NCI-H524 treated with DMSO at 0.1 percent for 48 hours (cell line): ENCODE measurements at places on chromosomes 2 and 18.

DNA sequence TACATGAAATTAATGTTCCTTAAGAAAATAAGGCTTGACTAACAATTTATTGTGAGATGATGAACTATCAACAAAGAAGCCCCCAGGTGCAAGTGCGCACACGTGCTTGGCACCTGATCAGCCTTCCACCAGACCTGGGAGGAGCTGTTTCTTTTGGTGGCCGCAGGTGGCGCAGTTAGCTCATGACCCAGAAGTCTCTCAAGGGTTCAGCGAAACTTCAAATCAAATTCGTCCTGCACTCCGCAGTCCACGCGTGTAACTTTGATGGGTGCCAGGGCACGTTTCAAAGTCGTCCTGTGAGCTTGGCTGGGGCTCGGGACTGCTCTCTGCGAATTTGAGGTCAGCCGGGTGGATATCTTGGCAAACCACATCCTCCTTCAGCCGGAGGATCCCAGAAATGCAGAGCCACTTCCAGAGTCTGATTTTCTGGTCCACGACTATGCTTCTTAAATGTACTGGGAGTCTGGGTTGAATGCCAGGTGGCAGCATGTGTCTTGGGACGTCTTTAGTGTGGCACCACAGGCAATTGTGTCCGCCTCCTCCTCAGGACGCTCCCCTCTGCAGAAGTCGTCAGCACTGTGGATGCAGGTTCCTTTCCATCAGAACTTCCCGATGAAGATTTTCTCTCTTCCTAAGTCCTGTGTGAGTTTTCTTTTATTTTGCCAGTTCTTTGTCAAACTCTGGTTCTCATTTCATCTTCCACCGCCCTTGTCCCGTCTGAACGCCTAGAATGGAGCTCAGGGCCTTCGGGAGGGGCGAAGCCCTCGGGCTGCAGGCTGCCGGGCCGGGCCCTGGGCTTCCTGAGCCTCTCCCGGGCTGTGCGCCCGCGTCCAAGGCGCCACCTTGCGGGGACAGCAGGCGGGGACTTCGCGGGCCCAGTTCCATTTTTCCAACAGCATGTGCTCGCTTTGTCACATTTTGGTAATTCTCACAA is 61.3 kb upstream of the RAPGEF4 start:
- DNase-seq = no peak

GRCh38 chr2:179344280-179344964 is 79.8 kb upstream of the SESTD1 start:
- DNase-seq = no peak

DNA sequence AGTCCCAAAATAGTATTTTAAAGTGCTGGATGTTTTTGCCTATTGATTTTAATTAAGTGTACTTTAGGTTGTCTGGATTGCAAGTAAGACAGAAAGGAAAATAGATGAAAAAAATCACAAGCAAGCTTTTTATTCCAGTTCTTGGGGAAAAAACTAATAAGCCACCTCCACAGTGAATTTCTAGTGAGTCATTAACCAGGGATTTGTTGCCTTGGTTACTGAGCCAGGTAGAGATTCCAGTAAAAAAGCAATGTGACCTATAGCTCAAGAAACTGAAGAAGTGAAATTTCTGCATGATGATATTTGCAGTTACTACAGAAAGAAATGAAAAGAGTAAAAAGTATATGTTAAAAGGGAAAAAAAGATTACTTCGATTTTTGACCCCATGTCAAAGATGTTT is 160.6 kb downstream of the METTL4 start:
- DNase-seq = no peak

- DNase-seq = no peak
Measured at GRCh38 chr18:35028536-35028935, 12.7 kb upstream of the MAPRE2 start.

DNA sequence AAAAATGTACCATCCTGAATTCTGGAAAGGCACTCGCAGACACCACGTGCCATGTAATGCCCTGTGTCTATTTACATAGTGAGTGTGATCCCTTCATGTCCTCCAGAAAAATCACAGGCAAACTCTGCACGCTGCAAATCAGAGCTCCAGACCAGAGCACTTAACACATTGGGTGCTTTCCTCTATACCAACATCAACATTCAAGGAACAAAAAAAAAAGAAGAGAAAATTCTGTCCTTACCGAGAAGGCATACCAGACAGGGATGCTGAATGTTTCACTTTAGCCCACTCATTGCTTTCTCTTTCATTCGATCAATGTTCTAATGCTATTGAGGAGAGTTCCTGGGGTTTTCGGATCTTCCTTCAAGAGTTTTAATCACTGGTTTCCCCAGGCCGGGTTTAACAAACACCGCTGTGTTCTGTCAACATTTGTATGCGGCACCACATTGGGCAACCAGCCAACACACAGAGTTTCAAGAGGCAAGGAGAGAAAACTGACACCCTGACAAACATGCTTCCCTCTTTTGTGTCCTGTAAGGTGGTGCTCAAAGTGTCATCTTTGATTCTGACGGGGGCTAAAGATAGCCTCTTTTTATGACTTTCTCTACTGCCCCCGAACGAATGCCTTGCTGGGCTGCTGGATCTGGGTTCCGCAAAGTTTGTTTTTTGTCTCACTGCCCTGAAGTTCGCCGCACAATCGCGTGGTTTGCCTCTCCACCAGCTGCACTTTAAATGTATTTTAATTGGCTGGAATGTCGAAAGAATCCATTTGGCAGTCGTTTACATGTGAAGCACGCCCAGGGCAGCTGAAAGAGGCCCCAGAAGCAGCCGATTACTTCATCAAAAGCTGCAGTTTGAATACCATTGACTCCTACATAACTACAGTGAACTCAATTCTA is 106.4 kb upstream of the NCKAP5 start:
- DNase-seq = peak; percentile 37
